ENCODE measurements at places on chromosomes 12 and 14.

GRCh38 chr14:76920331-76921087 lies 94.3 kb downstream of the LRRC74A start:
- no peak for DNase-seq

- DNase-seq = no peak
Measured at GRCh38 chr14:99472937-99473336, 7.7 kb downstream of the SETD3 start.

- no peak for DNase-seq
Measured at GRCh38 chr12:71014180-71014785, 93.7 kb upstream of the PTPRR start.

- no peak for DNase-seq
Measured at GRCh38 chr12:100499416-100499815, 25.8 kb downstream of the NR1H4 start.

DNA sequence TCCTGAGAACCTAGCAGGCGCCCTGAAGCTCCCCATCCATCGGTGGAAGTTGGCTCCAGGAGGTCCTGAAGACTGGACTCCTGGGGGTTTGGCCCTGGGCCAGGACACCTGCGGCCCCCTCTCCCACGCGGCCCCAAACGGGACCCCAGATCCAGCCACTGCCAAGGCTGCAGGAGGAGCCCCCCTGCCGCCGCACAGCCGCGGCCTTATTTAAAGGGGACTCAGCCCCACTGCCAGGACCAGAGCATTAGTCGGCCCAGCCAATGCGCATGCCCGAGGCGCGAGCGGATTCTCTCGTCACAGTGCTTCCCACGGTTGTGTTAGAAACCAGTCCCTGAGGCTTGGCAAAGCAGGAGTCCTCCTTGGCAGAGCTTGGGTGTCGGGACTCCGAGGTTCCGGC lies 775.2 kb upstream of the ALG10B start:
- DNase-seq = no peak

DNA sequence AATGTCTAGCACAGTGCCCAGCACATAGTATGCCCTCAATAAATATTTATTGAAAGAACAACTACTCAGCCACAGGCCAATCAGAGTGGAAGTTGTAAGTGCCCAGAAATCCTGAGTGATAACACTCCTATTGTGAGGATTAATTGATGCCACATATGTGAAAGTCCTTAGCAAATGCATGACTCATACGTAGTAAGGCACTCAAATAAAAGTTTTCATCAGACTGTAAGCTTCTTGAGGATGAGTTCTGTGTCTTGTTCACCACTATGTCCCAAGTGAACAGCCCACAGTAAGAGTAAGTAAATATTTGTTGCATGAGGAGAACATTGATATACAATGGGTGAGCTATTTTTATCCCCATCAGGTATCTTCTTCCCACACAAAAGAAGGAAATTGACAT lies 24.7 kb upstream of the ANO6 start:
- no peak for DNase-seq

DNA sequence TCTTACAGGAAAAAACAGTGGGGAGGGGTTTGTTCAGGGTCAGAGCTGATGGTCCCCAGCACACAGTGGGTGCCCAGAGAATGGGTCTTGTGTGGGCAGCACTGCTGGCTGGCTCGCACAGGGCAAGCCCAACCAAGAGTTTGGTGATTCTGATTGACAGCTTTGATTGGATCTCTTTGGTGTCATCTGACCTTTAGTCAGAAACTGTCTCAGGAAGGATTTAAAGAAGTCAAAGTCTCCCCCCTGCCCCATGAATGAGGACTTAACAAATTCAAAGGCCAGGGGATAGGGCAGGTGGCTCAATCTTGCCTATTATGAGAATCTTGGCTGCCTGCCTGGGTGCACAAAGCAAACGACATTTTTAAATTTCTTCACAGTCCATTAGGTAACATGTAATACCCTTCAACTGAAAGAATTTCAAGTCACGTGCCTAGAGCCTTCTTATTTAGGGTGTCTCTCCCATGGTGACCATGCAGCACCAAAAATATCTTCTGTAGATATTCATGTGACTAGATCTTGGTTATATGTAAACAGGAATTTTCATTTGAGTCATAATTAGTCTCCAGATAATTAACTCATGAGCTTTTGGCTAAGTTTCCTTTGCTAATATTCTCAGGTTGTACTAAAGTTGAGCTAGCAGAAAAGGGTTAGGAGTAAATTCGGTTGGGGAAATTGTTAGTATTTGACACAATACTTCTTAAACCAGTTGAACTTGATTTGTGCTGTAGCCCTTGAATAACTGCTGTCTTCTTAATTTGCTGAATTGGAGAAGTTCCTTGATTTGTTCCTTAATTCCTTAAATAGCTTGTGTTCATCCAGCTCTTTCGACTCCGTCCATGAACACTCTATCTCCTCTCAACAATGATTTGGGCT lies 54.5 kb upstream of the HECTD1 start:
- DNase-seq = no peak

DNA sequence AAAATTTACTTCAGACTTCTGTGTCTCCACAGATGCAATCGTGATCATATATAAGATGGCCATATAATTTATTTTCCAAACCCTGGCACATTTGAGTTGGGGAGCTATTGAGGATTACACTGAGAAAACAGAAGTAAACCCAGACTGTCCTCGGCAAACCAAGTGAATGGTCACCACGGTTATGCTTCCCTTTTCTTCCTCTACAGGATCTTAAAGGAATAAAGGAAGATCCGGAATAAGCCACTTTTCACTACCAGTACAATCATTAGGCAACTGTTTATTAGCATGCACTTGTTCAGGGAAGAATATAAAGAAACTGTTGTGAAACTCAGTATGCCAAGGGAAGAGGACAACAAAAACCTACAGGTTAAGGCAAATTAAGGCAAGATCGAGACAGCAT lies 27.6 kb downstream of the SBNO1 start:
- no peak for DNase-seq

Data from activated naive CD8-positive, alpha-beta T cell treated with anti-CD3 and anti-CD28 coated beads, Interleukin-2, amount 50 U/mL, for 16 hours (primary cell).